ENCODE measurements at places on chromosomes 5 and 9. TPM values are rescaled to one million over a fixed set of nuclear protein-coding genes. Genes with fewer than 3 reads are reported as not detected.

DNA sequence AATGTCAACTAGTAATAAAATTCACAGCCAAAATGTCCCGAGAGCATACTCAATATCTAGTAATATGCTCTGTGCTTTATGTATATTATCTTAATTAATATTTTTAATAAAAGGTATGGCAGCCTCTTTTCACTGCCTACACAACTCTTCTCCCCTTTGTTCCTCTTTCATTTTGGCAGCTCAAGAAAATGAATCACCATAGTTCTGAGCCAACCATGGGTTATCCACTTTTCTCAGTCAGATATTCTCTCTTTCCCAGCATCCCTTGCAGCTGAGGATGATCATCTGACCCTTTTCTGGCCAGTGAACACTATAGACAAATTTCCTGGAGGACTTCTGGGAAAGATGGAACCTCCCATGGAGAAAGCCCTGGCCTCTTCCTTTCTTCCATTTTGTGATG lies 8.2 kb upstream of the DOCK8 start:
- DNase-seq, result no peak
- H3K27me3 ChIP-seq, result peaks cover 9% of the 10 kb centered on the region
- H3K36me3 ChIP-seq, result peaks cover 3% of the 10 kb centered on the region
- H3K27ac ChIP-seq, result no peak overlapping the region
- peaks cover 4% of the 10 kb centered on the region for H3K4me1 ChIP-seq

DNA sequence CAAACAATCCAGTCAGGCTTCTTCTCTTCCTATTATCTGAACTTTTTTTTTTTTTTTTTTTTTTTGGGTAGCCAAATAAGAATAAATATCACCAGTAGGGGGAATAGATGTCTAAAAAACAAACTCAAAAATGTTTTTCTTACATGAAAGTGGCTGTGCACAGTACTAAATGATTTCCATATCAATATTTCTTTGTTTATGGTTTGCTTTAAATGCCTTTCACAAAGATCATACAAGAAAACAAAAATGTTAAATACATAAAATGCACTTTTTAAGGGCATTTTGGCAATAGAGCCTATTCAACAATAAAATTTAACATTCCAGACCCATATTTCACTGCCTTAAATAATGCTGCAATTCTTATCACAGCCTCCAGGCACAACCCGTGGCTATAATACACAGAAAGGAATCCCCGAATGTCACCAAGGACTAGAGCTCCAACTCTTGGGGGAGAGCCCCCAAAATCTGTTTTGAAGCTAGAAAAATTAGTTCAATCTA lies 91.1 kb upstream of the TBCA start:
- no peak overlapping the region for H3K4me3 ChIP-seq
- H3K27ac ChIP-seq, result no peak overlapping the region
- H3K27me3 ChIP-seq, result peaks cover 4% of the 10 kb centered on the region
- DNase-seq, result no peak
- no peaks in the 10 kb centered on the region for H3K36me3 ChIP-seq
- H3K4me1 ChIP-seq, result no peaks in the 10 kb centered on the region

GRCh38 chr9:96067004-96067403 lies 191.5 kb downstream of the ERCC6L2 start:
- no peaks in the 10 kb centered on the region for H3K36me3 ChIP-seq
- peaks cover 6% of the 10 kb centered on the region for H3K27me3 ChIP-seq
- DNase-seq, result no peak
- H3K4me3 ChIP-seq, result no peak overlapping the region
- H3K4me1 ChIP-seq, result peaks cover 7% of the 10 kb centered on the region

The RAI14 gene
- total RNA-seq, result 0.76 TPM

DNA sequence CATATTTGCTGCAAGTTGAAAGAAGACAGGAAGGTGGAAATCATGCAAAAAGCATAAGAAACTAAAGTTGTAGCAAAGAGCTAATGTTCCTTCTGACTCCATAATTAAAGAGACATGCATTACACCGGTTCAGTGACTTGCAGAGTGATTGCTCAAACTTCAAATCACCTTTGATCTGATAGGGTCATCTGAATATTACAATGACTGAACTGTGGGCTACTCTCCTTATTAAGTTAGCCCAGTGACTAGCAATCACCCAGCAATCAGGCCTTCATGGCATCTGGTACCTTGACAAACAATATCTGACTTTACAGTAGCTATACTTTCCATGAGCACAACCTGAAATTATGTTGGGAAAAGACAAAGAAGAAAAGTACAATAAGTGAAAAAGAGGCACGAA lies 84.9 kb downstream of the NREP start:
- H3K27me3 ChIP-seq, result peaks cover 1% of the 10 kb centered on the region
- H3K4me3 ChIP-seq, result no peak overlapping the region
- no peaks in the 10 kb centered on the region for H3K4me1 ChIP-seq
- DNase-seq, result no peak

The SREK1IP1 gene
- 28.1 TPM for total RNA-seq

The TSLP gene
- 0.15 TPM for total RNA-seq

DNA sequence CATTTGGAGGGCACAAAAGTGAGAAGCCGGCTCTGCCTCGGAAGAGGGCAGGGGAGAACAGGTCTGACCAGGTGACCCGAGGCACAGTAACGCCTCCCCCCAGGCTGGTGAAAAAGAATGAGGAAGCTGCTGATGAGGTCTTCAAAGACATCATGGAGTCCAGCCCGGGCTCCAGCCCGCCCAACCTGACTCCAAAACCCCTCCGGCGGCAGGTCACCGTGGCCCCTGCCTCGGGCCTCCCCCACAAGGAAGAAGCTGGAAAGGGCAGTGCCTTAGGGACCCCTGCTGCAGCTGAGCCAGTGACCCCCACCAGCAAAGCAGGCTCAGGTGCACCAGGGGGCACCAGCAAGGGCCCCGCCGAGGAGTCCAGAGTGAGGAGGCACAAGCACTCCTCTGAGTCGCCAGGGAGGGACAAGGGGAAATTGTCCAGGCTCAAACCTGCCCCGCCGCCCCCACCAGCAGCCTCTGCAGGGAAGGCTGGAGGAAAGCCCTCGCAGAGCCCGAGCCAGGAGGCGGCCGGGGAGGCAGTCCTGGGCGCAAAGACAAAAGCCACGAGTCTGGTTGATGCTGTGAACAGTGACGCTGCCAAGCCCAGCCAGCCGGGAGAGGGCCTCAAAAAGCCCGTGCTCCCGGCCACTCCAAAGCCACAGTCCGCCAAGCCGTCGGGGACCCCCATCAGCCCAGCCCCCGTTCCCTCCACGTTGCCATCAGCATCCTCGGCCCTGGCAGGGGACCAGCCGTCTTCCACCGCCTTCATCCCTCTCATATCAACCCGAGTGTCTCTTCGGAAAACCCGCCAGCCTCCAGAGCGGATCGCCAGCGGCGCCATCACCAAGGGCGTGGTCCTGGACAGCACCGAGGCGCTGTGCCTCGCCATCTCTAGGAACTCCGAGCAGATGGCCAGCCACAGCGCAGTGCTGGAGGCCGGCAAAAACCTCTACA lies 11.8 kb downstream of the QRFP start:
- no peak for DNase-seq
- H3K4me1 ChIP-seq, result no peaks in the 10 kb centered on the region
- peaks cover 6% of the 10 kb centered on the region for H3K36me3 ChIP-seq
- H3K27me3 ChIP-seq, result no peaks in the 10 kb centered on the region
- H3K27ac ChIP-seq, result no peak overlapping the region
- H3K4me3 ChIP-seq, result no peak overlapping the region
